ENCODE measurements at places on chromosomes 7 and 10.

DNA sequence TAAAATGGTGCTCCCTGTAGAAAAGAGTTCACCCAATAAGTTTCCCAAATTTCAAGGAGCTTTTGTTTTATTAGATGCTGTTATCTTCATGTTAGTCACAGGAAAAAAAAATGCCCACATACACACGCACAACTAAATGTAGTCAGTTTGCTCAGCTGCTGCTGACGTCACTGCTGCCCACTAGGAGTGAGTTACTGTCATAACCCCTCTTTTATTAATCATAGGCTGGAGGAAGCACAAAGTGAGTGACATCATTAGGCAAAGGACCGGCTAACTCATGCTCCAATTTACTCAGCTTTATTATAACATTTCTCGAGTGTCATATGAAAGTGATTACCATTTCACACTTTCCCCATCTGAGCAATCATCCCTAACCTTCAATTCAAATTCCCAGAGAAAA lies 6.7 kb upstream of the INHBA start:
- ATAC-seq = no peak

DNA sequence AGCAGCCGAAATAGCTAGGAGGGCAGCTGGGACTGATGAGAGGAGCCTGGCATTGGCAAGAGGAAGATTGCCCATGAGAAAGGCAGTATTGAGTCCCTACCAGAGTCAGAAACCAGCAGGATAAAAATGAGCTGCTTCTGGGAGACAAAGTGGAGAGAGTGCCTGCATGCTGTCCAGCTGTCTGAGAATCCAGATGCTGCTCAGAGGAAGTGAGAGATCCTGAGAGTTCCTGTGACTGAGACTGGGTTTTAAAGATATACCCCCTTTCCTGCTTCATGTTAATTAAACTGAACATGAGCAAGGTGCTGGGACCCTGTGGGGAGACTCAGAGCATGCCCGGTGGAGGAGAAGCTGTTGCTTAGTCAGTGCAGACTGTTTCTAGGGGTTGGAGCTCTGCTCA lies 107.5 kb downstream of the KIF20B start:
- ATAC-seq = no peak

GRCh38 chr10:65950075-65950474 lies 975.8 kb upstream of the LRRTM3 start:
- no peak for ATAC-seq

GRCh38 chr7:144410441-144410840 lies 6.9 kb upstream of the NOBOX start:
- no peak for ATAC-seq

- ATAC-seq = peak; percentile 57
Measured at GRCh38 chr7:30445770-30446169, 32.8 kb downstream of the NOD1 start.

DNA sequence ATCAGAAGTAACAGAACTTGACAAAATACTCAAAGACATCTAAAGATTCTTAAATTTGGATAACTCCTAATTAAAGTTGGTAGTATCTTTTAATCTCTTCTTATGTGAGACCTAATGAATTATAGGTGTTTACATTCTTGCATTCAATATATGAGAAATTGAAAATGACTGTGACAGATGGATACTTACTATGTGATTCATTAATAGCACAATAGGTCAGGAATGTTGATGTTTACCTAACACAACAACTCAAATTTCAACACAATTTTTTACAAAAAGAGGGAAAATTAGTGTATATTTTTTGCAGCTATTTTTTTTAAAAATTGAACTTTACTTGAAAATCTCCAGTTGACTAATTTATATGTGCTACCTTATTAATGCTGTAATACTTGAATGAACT lies 31.7 kb upstream of the MCU start:
- no peak for ATAC-seq

- ATAC-seq = no peak
Measured at GRCh38 chr7:76246804-76247389, 45.2 kb downstream of the SRRM3 start.

DNA sequence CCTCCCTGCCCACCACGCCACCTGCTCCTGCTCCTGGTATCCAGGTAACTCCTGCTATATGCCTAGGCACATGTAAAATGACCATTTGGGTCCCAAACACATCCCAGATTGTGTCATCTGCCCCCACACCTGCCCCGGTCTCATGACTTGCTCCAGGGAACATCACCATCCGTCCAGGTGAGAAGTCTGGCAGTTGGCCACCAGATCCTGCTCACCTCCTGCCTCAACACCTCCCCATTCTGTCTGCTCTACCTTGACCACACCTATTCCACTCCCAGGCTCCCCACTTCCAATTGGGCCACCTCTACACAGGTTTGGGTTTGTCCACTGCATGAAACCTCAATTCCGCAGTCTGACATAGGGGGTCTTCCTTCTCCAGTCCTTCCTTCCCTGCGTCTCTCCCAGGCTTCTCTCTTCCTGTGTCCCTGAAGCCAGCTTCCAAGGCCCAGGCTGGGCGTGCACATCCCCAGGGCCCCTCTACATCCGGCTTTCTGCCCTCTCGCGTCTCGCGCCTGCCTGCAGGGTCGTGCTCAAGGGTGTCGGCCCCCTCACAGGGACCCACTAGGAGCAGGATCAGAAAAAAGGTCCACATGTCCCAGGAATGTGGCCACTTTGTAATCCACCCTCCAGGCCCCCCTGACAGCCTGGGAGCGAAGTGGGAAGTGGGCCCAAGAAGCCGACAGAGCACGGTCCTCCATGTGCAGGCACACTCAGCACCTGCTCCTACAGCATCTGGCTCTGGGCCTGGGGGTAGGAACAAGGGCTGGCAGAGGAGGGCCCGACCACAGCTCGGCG lies 49.3 kb upstream of the DAGLB start:
- ATAC-seq = no peak

- no peak for ATAC-seq
Measured at GRCh38 chr7:142323706-142324105, 65.8 kb upstream of the PRSS58 start.

DNA sequence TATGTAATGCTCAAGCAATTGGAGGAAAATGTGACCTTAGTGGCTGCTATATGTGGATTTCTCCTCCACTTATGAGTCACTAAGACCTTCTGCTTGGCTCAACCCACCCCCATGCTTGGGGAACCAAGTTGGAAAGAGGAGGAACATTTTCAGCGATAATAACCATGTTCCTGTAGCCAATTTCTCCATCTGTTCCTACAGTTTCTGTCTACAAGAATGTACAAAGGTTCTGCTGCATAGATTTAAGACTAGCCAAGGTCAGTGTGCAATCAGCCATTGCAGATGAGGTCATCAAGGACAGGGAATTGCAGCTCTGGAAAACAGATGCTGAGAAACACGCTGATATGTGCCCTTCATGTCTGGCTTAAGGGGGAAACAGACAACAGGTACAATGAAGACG lies 5.6 kb upstream of the NRCAM start:
- ATAC-seq = no peak

DNA sequence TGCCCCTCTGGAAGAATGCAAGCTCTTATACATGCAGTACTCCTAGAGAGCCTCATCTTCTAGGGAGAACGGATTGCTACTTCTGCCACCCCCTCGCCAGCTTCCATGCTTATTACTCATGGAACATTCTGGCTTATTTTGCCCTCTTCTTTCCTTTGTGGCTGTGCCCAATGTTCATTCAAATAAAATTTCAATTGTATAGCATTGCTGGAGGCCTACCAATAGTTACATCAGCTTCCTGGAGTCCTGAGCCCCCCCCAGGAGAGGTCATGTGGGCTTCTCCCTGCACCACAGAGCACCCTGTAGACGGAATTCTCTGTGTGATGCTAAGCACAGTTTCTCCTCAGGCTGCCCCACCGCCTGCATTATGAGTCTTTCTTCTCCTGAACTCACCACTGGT lies 1094.0 kb downstream of the KCNMA1 start:
- peak; percentile 43 for ATAC-seq

DNA sequence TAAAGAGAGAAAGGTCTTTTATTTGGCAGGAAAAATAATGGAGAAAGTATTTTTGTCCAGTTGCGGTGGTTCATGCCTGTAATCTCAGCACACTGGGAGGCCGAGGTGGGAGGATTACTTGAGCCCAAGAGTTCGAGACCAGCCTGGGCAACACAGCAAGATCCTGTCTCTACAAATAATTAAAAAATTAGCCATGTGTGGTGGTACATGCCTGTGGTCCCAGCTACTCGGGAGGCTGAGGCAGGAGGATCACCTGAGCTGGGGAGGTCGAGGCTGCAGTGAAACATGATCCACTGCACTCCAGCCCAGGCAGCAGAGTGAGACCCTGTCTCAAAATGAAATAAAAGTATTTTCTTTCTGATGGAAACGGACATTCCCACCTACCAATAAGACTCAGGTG lies 77.8 kb upstream of the MKRN1 start:
- ATAC-seq = no peak

- no peak for ATAC-seq
Measured at GRCh38 chr7:106692450-106693051, 31.6 kb upstream of the CCDC71L start.

- no peak for ATAC-seq
Measured at GRCh38 chr10:38127812-38128211, 33.7 kb downstream of the ZNF37A start.

DNA sequence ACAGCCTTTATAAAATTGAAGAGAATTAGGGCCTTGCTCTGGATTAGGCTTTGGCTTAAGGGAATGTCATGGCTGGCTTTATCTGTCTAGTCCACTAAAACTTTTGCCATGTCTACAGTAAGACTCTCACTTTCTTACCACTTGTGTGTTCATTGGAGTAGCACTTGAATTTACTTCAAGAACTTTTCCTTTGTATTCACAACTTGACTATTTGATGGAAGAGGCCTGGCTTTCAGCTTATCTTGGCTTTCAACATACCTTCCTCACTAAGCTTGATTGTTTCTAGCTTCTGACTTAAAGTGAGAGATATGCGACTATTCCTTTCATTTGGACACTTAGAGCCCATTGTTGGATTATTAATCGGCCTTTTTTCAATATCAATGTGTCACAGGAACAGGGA lies 96.1 kb downstream of the TPST1 start:
- ATAC-seq = no peak

All from gastroesophageal sphincter (tissue), 4 donors.